ENCODE measurements at places on chromosomes 5 and 9.

DNA sequence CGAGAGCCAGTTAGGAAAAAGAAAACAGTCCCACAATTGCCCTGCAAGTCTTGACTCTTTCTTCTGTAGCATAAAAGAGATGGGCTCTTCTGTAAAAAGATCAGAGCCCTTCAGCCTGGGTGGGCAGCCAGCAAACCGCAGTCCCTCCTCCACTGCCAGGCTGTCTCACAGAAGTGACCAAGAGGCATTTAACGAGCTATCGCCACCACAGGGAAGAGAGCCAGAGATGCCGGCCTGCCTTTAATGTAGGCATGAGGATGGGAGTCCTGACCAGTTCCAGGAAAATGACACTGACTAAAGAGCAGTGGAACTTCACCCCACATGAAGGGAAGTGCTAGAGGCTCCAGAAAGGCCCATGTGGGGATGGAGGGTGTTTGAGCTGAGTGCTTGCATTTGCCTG, 264.6 kb downstream of the NDUFS4 start:
- DNase-seq: no peak

DNA sequence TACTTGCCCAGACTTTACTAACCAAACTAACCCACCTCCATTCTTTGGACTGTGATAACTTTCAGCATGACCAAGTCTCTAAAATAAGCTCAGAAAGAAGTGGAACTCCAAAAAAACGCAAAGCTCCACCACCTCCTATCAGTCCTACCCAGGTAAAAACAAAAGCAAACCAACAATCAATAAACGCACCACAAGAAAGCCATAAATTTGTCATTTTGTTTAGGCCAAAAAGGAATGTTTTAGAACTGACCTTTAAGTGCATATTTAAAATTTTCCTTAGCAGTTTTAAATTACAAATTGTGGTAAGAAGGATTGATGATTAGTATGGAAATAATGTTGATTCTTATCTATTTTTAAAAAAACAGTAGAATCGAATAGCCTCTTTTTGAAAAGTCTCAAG, 25.5 kb upstream of the TTC23L start:
- no peak for DNase-seq

DNA sequence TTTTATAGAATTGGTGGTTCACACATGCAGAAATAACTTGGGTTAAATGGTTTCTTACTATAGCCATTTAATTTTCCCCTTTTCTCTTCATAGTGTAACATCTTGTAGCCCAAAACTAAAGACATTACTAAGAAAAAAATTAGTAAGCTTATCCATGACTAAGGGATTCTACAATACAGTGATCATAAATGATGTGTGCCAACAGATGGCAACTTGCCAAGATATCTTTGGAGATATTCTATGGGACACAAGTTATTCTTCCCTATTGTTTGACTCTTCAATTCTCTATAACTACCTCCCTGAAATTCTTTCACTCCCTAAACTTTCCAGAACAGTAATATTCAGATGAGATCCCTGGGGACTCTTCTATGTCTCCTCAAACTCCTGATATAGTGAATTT, 580.6 kb downstream of the PTPRD start:
- no peak for DNase-seq

DNA sequence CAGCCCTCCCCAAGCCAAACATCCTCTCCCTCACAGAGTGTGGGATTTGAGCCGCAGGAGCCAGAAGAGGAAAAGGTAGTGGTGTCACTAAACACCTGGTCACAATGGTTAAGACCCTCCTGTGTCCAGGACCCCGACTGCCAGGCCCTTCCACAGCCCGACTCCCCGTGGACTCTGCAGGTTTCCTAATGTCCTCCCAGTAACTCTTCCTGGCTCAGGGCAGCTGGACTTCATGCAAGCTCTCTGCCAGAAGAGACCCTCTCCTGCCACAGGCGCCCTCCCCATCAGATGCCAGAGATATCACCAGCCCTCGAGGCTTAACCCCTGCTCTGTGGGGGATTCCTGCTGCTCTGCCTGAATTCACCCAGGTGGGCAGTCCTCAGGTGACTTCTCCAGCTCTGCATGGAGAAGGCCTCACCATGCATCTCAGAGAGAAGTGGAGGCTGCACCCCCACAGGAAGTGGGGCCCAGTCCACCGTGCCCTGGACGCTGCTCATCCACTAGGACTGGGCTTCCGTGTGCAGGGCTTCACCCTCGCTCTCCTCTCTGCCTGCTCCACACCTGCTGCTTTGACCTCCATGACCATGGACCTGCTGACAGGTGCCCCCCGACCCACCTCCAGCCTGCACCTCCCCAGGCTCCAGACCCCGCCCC, 111.2 kb downstream of the ADAMTS2 start:
- DNase-seq: no peak

DNA sequence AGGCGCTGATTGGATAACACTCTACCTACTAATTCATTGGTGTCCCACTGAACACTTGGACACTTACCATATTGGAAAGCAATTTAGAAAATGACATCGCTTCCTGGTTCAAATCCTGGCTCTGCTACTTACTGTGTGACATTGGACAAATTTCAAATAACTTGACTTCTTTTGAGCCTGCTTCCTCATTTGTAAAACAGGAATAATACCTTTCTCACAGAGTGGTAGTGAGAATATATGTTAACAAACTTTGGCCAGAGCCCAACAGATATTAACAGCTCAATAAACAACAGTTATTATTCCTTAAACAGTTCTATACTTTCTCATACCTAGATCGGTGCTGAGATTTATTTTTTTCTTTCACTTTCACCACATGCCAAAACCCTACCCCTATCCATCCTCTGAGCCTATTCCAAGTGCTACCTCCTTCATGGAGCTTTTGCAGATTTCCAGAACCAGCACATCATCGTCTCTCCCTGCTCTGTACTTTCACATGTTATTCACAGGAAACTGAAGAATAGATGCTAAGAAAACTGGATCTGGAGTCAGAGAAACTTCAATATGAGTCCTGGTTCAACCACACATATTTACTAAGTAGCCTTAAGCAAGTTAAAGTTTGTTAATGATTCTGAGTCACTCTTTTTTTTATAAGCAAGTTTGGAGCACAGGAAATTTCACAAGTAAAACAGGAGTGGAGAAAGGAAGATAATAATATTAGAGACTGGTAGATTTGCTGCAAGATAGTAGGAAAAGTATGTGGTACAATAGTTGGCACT, 92.3 kb downstream of the STRBP start:
- DNase-seq: no peak

- no peak for DNase-seq
These were observed 437.7 kb upstream of the MEF2C start for GRCh38 chr5:89320421-89321277.

GRCh38 chr5:4424895-4425294, 715.2 kb upstream of the ADAMTS16 start:
- no peak for DNase-seq

DNA sequence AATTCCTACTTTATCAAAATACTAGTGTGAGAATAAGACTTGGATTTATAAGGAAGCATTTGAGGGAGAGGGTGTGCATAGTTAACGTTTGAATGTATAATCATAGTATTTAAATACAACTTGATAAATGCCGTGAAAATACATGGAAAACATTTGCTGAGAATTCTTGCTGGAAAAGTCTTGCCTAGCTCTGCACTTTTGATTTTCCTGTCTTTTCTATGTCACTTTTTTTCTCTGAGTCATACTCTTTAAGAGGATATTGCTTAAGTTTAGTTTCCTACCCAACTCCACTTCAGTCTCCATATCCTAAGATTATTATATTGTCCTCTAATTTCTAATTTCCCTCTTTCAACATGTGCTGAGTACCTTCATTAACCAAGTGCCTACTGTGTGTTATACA, 616.6 kb upstream of the SEMA6A start:
- DNase-seq: no peak

GRCh38 chr9:98833090-98833956, 25.9 kb downstream of the GALNT12 start:
- DNase-seq: no peak

- DNase-seq: no peak
These were observed 821.2 kb downstream of the PTPRD start for GRCh38 chr9:9791611-9792010.

- DNase-seq: no peak
These were observed 21.7 kb downstream of the RMI1 start for GRCh38 chr9:84002344-84002743.

DNA sequence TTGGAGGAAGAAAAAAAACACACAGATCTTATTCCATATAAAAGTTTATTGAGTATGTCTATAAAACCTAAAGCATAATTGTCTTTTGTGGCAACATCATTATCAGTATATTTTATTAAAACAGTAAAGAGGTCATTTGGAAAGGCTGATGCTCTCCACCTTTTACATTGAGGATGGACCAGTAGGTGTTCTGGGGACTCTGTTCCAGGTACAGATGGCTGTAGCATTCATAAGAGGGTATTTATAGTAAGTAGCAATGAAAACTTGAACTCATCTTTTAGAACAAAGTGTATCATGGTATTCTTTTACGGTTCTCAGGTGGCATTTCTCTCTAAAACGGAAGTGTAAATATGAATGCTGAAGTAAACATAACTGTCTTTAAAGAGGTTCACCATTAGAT, 1.8 kb downstream of the GABRA6 start:
- no peak for DNase-seq

GRCh38 chr5:13218518-13218917, 726.0 kb downstream of the DNAH5 start:
- DNase-seq: no peak

DNA sequence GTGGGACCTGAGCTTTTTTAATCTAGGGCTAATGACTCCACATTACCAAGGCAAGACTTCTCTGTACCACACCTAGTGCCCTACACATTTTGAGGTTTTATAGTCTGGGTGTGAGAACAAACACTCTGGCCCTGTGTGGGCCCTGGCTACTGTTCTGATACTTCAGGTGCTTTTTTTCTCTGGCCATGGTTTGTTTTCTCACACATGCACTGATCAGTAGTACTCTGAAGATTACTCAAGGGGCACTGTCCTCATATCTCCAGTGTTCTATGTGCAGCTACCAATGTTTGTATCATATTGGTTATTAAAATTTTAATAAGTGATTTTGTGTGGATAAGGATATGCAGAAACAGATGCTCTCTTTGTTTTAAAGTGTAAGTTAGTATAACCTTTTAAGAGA, 5.9 kb upstream of the C9orf40 start:
- DNase-seq: no peak

DNA sequence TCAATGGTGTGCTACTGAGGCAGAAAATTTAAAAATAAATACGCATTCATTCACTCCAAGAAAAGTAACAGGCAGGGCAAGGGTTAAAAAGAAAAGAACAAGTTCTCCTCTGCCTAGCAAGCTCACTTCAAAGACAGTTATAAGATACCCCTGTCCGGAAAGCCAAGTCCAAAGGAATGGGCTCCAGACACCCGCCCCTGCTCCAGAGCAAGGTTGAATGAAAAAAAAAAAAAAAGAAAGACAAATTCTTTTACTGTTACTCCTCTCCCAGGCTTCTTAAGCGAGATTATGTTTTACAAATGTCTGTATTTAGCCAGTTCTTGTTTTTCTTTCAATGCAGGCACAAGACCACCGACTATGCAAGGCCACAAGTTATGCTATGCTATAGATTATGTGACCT, 9.1 kb upstream of the ANXA2R start:
- no peak for DNase-seq

GRCh38 chr9:106307670-106308069, 555.3 kb upstream of the ZNF462 start:
- DNase-seq: no peak

DNA sequence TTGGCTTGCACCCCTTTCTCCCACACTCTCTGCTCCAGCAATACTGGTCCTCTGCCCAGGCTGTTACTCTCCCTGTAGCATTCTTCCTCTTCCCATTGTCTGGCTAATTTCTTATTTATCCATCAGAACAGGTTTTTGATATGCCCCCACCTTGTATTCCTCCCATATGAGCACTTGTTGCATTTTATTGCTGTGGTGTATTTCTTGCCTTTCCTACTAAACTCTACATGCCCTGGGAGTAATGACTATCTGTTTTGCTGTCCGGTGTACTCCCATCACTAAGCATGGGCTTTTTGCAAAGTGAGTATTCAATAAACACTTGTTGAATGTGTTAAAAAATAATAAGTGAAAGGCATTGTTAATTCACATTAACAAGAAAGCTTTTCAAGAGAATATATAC, 104.3 kb upstream of the RANBP3L start:
- DNase-seq: no peak
